ENCODE measurements at places on chromosomes 7 and 10.

GRCh38 chr10:103849880-103850571 is 5.3 kb downstream of the SH3PXD2A start:
- DNase-seq, result no peak

DNA sequence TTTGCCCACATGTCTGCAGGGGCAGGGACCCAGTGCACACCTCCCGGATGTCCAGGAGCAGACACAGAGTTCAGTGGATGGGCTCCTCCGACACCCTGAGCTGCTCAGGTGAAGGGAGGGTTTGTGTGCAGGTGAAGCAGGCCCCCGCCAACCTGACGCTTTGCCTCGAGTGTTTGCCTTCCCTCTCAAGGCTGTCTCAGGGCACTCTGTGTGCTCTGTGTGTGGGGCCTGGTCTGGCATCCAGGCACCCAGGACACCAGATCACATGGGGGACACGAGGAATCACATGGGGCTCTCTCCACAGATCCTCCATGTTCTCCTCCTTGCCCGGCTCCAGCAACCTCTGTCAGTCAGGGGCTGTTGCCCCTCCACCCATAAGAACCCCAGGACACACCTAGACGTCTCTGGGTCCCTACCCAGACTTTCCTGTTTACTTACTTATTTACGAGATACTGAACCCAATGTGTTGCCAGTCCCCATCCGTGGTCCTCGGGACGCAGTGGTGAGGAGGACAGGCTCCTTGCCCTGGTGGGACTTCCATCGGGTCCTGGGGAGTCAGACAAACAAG is 99.5 kb downstream of the HTR5A start:
- no peak for DNase-seq

DNA sequence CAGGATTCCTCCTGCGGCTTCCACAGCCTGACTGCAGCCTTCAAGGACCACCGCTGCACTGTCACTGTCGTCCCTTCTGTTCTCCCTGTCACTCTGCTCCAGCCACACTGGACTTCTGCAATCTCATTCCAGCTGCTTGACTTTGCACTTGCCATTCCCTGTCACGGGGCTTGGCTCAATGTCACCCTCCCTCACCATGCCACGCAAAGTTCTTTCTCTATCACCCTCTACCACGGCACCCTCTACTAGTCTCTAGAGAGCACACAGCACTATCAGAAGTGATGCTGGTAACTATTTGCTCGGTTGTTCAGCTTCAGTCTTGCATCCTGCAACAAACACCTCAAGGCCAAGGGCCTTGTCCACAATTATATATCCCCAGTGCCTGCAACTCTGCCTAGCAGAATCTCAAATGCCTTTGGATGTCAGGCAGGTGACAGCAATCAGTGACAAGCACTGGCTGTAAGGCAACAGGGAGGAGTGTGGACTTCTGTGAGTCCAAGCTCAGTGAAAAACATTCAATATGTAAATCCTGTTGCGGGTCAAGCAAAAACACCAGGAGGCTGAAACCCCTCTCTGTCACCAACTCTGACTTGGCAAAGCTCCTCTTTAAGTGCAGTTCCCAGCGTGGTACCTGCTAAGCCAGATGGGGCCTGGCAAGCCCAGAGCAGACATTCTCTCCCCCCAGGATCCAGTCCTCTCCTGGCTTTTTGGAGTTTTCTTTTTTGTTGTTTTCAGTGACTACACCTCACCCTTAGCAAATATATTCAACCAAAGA is 259.9 kb downstream of the FGFR2 start:
- DNase-seq, result no peak

- DNase-seq, result no peak
These were observed 2.4 kb downstream of the TLL2 start for GRCh38 chr10:96511044-96511945.

DNA sequence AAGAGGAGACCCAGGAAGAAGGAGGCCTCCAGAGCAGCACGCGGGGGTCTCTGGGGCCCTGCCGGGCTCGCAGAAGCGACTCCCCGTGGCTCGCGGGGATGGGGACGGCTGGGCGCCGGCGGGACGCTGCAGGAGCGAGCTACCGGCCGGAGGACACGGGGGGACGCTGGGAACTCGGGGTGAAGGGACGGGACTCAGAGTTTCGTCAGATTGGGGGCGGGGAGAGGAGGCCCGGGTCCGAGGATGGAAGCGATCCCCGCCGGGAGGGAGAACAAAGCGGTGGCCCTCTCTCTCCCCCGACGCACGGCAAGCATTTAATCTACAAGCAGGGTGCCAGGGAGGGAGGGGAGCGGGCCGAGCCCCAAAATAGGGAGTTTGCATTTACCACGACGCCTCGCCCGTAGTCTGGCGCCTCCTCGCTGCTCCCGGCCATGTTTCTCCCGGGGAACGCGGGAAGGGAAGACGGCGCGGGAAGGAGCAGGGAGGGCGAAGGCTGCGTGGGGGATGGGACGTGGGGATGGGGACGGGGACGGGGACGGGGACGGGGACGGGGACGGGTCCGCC is at the start of gene PRTFDC1:
Gene PRTFDC1, minus strand, starts transcription at position 464 of the 564 bp plus-strand sequence. Its CDS starts 31 bp downstream, at position 433.
- no peak for DNase-seq

Data from activated naive CD4-positive, alpha-beta T cell (primary cell).